ENCODE measurements at places on chromosomes 7 and 10.

DNA sequence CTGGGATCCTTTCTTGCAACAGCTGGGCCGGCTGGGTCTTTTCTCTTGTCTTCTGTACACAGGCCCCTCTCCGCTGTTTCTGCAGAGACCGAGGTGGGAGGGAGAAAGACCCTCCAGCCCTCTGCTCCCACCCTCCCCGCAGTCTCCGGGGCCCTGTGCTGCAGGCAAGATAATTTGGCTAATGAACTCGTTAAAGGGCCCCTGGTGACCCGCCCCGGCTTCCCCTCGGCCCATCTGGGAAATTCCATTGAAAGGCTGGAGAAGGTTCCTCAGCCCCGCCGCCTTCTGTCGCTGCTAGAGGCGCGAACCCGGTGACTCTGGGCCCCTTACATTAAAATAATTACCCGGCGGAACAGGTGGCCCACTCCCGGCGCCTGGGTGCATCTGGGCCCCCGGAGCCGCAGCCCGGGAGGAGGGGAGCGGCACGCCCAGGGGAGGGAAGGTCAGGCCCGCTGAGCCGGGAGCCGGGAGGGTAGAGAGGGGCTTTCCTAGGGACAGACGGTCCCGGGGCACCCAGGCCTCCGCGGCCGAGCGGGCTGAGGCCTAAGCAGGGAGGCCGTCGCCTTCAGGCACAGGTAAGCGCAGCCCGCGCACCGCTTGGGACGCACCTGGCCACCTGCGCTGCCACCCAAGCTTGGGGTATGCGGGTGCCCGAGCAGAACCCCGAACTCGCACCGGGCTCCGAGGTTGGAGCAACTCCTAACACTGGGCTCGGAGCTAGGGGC, 7.3 kb upstream of the MNX1 start:
- DNase-seq, result no peak

GRCh38 chr10:31803606-31804351, 124.9 kb downstream of the ARHGAP12 start:
- DNase-seq, result no peak

- DNase-seq, result no peak
Measured at GRCh38 chr10:33680036-33680435, 345.6 kb upstream of the NRP1 start.

DNA sequence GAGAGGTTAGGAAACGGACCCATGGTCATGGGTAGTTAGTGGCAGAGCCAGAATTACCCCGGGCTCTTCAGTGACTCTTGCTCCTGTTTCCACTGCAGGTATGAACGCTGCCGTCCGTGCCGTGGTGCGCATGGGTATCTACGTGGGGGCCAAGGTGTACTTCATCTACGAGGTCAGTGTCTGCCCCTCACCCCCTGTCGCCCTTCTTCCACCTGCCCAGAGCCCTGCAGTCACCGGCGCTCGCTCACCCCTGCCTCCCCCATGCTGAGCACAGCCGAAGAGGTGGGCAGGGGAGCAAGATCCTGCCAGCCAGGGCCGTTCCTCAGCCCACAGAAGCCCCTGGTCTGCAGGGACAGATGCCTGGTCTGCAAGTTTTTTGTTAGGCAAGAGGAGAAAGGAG, 14.9 kb downstream of the PFKP start:
- DNase-seq, result no peak

GRCh38 chr7:85290269-85290668, 103.4 kb upstream of the SEMA3D start:
- no peak for DNase-seq

- no peak for DNase-seq
Measured at GRCh38 chr7:26441002-26441521, 149.4 kb downstream of the SNX10 start.

- DNase-seq, result no peak
Measured at GRCh38 chr10:77339166-77339565, 298.4 kb downstream of the KCNMA1 start.

Measured in BE2C (cell line).